ENCODE measurements at places on chromosomes 3 and 15. TPM values are rescaled to one million over a fixed set of nuclear protein-coding genes. Genes with fewer than 3 reads are reported as not detected.
A peak's percentile ranks its signal among the peaks of the same experiment; 100 is the strongest.

The EPHB3 gene
- 7.9 TPM for total RNA-seq

The GPR149 gene
- total RNA-seq, result not detected

The TF gene
- 0.26 TPM for total RNA-seq

The SERPINI2 gene
- total RNA-seq, result 167 TPM

The ADGRG7 gene
- total RNA-seq, result not detected

The NANOGP8 gene
- total RNA-seq, result 1.6 TPM

The SEMA6D gene
- total RNA-seq, result 13.5 TPM

The CASR gene
- total RNA-seq, result 8.9 TPM

DNA sequence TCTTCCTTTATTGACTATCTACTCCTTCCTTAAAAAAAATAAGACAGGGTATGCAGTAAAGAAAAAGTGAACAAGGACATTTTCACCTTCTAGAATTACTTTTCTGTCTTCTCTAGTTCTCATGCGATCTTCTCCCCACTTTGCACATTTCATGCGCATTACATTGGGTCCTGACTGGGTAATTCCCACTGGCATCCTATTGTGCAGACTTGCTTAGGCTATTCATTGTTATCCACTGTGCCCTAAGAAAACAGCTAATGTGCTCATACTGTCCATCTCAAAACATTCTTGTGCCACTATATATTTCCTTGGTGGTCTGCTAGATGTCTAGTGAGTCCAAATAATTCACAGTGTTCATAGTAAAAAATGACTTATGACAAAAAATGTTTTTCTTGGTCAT is 447.4 kb upstream of the ROBO1 start:
- DNase-seq, result no peak

DNA sequence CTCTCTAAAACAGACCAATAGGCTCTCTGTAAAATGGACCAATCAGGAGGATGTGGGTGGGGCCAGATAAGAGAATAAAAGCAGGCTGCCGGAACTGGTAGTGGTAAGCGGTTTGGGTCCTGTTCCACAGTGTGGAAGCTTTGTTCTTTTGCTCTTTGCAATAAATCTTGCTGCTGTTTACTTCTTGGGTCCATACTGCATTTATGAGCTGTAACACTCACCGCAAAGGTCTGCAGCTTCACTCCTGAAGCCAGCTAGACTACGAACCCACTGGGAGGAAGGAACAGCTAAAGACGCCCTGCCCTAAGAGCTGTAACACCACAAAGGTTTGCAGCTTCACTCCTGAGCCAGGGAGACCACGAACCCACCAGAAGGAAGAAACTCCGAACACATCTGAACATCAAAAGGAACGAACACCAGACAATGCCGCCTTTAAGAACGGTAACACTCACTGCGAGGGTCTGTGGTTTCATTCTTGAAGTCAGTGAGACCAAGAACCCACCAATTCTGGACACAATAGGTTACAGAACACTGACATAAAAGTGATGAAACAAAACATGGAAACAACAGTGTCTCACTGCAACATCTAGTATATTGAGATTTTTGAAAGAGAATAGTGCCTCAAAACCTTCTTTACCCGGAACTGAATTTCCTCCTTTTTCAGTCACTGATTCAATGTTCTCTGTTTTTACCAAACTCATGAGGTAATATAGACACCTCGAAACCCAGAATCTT is 28.8 kb upstream of the PLSCR2 start:
- DNase-seq, result no peak

- no peak for DNase-seq
Measured at GRCh38 chr15:56495053-56495452, 30.1 kb upstream of the MNS1 start.

DNA sequence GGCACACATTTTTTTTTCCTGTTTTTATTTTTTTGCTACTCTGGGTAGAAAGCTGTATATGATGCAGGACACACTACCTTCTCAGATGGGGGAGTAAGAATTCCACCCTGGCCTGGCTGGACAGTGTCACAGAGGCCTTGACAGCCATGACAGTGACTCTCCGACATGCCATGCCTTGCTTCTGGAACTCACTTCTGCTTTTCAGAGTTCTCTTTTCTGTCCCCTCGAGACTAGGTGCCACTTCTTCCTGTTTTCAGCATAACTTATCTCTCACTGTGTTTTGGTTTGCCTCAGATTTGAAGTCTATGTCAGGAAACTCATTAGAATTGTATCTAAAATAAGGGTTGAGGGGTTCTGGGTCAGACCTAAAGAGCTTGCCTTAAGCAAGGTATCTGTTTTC is 69.1 kb upstream of the SEC13 start:
- DNase-seq, result no peak

DNA sequence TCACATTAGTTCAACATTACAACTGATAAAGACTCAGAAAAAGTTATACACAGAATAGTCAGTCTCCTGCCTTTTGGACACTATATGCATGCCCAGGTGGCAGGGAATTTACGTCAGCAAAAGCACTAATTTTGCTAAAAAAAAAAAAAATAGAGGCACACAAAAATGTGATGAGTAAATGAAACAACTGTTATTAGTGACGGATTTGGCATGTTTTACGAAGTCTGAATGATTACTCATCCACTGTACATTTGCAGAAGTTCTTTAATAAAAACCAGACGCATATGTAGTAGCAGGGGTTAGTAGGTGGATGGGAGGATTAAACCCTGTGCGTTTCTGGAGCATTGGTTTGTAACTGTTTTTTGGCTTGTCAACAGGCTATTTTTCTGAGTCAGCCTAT is 99.0 kb downstream of the MITF start:
- no peak for DNase-seq

DNA sequence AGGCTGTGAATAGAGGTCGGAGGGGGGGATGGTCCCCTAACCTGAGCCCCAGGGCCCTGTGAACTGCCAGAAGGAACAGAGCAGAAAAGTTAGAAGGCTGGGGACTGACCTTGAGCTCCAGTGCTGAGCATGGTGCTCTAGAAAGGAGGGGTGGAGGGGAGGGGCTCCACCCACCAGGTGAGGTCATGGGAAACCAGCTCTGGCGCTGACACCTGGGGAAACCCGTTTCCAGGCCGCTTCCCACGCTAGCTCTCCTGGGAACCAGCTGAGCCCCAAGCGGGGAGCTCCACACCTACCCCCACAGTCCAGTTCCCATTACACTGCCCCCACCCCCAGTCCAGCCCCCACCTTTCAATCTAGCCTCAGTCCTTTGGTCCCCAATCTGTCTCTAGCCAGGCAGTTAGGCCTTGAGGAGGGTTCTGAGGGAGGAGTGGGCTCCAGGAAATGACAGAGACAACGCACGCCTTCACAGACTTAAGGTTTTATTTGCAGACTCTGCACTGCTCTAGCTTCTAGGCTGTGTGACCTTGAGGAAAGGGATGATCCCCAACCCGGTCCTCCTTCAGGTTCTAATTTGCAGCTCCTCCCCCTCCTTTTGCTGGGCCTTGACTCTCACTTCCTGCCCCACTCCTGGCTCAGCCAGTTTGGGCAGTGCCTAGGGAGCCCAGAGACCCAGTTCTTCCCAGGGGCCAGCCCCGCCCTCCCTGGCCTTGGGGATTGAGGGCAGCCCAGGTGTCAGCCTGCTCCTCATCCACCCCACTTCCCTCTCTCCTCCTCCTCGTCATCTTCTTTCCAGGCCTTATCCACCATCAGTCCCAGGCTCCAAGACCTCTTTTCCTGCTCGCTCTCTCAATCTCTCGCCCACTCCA is 2.1 kb downstream of the RHOV start:
- DNase-seq, result peak; percentile 98

GRCh38 chr15:77416954-77417353 is 3.0 kb downstream of the PEAK1 start:
- no peak for DNase-seq

- no peak for DNase-seq
Measured at GRCh38 chr3:55157731-55158130, 229.9 kb upstream of the LRTM1 start.

- no peak for DNase-seq
Measured at GRCh38 chr15:88491158-88491557, 23.6 kb downstream of the MRPS11 start.

Data from body of pancreas (tissue), 4 donors.